ENCODE measurements at places on chromosomes 4 and X.
A peak's percentile ranks its signal among the peaks of the same experiment; 100 is the strongest.

DNA sequence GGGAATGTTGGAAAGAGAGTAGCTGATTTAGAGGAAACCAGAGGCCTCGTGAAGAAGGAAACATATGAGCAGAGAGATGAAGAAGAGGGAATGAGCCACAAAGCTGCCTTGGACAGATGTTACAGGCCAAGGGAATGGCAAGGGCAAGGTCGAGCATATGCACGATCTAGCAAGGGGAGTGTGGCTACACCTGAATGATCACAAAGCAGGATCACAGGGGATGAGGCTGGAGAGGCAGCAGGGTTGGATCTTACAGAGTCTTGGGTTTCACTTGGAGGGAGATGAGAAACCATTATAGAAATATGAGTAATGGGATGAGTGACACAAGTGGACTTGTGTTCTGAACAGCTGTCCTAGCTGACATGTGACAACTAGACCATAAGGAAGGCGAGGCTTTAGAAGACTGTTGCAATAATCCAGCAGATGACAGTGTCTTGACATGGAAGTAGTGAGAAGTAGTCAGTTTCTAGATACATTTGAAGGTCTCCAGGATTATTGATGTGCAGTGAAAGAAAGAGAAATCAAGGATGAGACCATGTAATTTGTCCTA, 58.7 kb downstream of the RASGEF1B start:
- DNase-seq: peak; percentile 90

DNA sequence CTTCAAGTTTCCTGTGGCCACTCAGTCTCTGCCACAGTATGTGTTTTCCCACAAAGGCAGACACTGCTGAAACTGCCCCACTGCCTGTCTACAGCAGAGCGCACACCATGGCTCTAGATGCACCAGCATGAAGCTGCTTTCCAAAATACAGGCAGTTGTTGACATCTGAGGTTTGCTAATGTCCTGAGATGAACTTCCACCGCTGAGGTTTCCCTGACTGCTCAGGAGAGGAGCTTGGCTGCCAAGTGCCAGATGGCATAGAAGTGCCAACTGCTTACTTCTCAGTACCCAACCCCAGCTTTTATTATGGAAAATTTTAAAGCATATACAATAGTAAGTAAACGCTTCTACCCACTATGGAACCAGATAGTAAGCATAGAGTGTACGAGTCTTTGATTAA, 61.0 kb upstream of the EXOC1L start:
- DNase-seq: peak; percentile 91

- peak; percentile 48 for DNase-seq
These were observed 213.3 kb downstream of the GABRG1 start for GRCh38 chr4:45910511-45910910.

DNA sequence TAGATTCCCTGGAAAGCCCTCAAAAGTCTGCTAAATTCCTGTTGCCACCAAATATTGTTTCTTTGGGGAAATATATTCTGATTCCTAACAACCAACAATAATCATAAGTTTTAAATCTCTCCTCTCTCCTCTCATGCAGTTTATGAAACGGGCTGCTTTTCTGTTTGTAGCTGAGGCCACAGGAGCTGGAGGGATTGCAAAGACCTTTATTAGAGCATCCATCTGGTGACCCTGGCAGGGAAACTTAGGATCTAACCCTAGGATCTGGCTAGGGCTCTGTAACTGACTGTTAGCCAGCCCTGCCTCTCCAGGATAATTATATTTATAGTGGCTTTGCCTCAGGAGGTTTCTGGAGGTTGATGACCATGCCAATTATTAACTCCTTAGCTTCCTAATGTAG, 56.9 kb downstream of the SMAD1 start:
- no peak for DNase-seq

DNA sequence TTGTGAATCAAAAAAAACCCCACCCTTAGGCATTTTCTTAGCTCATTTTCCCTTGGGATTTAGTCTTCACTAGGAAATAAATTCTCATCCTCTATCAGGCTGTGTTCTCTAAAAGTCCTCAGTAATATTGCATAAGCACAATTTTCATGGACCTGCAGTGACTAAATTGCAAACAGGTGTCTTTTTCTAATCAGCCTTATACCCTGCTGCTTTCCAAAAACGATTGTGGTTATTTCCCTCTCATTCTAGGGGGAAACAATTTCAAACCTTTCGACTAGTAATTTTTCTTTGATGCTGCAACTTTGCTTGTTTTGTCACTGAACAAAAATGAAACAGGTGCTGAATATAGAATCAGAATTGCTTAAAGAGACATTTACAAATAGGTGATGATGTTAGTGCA, 549.9 kb downstream of the PDHA2 start:
- no peak for DNase-seq

- DNase-seq: no peak
These were observed 62.7 kb downstream of the FGFBP1 start for GRCh38 chr4:15875663-15876460.

DNA sequence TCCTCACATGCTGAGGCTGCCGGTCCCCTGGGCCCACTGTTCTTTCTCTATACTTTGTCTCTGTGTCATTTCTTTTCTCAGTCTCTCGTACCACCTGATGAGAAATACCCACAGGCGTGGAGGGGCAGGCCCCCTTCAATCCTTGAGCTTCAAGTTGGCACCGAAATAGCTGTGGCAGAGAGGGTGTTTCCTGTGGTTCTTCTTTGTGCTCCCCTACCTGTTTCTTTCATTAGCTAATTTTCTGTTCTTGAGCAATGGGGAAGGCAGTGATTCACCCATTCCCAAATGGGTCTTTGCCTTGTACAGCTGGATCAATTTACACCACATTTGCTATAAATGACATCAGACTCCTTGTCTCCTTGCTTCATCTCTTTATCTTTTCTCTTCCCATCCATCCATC, 2.1 kb upstream of the CYSLTR1 start:
- no peak for DNase-seq

GRCh38 chr4:122716825-122717448, 15.6 kb upstream of the BBS12 start:
- no peak for DNase-seq

DNA sequence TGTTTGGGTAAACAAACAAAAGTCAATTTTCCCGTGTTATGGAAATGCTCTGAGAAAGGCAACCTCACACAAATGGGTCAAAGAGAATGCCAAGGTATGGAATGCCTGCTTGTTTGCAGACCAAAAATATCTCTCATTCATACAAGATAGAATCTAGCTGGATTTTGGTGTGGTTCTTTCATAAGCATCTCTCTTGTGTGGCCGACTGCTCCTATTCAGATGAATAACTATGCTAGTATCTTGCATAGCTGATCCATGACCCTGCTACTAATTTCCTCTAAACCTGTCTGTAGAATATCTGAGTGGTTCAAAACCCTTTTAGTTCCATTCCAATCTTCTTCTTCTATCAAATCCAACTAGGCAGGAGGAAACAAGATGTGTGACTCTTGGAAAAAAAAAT, 28.2 kb upstream of the SORBS2 start:
- DNase-seq: no peak

GRCh38 chrX:30798810-30799209, 90.2 kb downstream of the TAB3 start:
- DNase-seq: no peak

GRCh38 chr4:138716559-138717335, 298.8 kb upstream of the NOCT start:
- no peak for DNase-seq

- DNase-seq: peak; percentile 29
These were observed 2.2 kb downstream of the ZNF185 start for GRCh38 chrX:152899874-152900719.

GRCh38 chr4:102593147-102593546, 92.0 kb downstream of the NFKB1 start:
- no peak for DNase-seq

GRCh38 chr4:114595921-114596320, 2.7 kb upstream of the UGT8 start:
- DNase-seq: no peak

Data from NCI-H524 treated with DMSO at 0.1 percent for 48 hours (cell line).